Activated naive CD8-positive, alpha-beta T cell treated with anti-CD3 and anti-CD28 coated beads, Interleukin-2, amount 50 U/mL, for 16 hours (primary cell): ENCODE measurements at places on chromosomes 3 and 15.

DNA sequence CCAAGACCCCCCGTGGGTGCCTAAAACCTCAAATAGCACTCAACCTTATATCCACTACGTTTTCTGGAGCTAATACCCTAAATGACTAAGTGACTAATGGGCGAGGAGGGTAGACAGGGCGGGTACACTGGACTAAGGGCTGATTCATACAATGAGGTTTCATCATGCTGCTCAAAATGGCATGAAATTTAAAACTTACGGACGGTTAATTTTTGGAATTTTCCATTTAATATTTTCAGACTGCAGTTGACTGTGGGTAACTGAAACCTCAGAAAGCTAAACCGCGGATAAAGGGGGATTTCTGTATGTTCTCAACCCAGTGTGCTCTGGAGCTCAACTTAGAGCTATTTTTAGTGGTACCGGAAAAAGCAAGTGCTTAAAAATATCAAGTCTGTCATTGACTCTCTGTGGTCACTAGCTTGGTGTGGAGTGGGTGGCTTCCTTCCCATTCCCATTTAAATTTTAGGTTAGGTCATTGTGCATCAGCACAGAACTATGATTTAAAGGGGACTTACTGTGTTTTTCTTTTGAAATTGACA lies 72.9 kb downstream of the LRRC28 start:
- DNase-seq: no peak

DNA sequence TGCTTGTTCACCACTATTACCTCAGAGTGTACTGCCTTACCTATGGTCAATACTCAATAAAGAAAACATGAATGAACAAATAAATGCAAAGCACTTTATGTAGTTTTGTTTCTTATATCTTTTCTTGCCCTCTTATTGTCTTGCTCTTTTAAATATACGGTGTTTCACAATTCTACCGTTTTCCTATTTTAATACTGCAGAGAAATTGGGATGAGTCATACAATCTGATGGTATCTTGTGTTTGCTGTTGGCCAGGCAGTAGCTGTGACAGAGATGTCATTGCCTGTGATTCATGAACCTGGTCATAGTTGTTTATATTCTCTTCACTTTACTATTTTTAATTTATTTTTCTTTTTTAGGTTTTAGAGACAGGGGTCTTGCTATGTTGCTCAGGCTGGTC lies 48.3 kb downstream of the SERP1 start:
- no peak for DNase-seq

- DNase-seq: no peak
Measured at GRCh38 chr3:95356764-95357501, 1294.1 kb downstream of the NSUN3 start.

DNA sequence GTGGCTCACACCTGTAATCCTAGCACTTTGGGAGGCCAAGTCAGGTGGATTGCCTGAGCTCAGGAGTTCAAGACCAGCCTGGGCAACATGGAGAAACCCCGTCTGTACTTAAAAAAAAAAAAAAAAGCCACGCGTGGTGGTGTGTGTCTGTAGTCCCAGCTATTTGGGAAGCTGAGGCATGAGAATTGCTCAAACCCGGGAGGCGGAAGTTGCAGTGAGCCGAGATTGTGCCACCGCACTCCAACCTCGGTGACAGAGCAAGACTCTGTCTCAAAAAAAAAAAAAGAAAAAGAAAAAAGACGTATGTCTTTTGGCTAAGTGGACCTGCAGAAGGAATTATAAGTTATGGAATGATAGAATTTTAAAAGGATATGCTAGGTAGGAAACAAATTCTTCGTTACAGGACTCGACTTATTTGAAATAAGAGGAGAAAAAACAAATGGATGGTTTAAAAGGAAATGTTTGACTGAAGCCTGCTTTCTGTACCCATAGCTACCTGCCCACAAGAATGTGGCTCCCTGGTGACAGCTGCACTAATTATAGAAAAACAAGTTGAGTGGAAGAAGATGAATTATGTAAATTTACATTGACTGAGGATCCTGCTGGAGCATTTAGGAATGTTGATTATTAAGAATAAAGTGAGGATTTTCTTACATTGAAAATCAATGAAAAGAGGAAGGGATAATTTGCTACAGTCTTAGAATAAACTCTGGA lies 36.0 kb upstream of the SKIL start:
- no peak for DNase-seq

DNA sequence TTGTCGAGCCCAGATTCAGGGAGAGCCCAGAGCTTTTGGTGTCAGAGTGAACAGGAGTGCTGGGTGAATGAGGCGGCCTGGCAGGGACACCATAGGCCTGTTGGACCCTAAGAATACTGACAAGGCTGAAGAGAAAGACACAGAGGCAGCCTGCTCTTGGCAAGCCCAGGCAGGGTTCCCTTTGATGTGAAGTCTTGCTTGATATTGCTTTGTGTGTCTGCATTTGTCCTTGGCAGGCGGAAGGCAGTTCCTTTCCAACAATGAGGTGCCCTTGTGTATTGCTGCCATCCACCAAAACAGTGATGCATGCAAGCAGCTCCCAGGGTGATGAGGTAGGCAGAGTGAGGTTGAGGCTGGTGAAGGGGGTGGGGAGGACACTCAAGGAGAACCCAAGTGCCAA lies 152.7 kb upstream of the TSC22D2 start:
- DNase-seq: no peak

GRCh38 chr3:15997274-15997943 lies 177.1 kb upstream of the GALNT15 start:
- no peak for DNase-seq

GRCh38 chr15:56236197-56236596 lies 7.5 kb downstream of the RFX7 start:
- DNase-seq: no peak

- DNase-seq: no peak
Measured at GRCh38 chr3:12991861-12992281, 81.4 kb downstream of the IQSEC1 start.

GRCh38 chr3:111472556-111472955 lies 69.4 kb upstream of the CD96 start:
- DNase-seq: no peak

DNA sequence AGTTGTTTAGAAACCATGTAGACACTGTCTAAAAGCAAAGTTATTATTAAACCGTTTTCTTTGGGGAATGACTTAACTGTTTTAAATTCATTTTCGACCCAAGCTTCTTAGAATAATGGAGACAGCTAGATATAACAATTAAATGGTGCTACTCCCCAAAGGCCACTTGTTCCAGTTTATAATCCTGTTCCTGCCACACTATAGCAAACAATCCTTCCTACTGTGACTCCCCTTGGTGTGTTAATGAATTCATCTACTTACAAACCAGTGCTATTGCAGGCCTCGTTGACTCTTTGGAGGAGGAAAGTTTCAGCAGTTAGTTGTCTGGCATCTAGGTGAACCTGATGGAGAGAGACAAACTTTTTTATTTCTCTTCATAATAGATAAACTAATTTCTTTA lies 25.2 kb upstream of the CLSTN2 start:
- DNase-seq: no peak

- no peak for DNase-seq
Measured at GRCh38 chr3:12886106-12886679, 44.8 kb upstream of the RPL32 start.

DNA sequence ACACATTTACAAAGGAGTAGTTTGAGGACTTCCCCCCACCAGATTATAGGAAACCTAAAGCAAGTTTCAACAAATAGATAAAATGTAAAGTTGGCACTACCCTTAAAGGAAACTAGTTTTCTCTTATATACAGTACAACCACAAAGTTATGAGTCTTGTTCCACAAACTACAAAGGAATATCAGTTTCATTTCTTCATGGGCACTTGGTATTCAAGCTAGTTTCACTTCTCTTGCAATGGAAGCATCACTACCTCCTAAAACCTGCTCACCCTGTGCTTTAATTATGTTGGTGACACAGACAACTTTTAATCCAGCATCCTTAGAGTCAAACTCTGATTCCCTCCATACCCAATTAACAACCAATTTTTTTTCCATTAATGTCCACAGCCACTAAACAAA lies 707.0 kb downstream of the ROBO2 start:
- DNase-seq: no peak

- DNase-seq: no peak
Measured at GRCh38 chr3:25292595-25292994, 135.5 kb upstream of the RARB start.

DNA sequence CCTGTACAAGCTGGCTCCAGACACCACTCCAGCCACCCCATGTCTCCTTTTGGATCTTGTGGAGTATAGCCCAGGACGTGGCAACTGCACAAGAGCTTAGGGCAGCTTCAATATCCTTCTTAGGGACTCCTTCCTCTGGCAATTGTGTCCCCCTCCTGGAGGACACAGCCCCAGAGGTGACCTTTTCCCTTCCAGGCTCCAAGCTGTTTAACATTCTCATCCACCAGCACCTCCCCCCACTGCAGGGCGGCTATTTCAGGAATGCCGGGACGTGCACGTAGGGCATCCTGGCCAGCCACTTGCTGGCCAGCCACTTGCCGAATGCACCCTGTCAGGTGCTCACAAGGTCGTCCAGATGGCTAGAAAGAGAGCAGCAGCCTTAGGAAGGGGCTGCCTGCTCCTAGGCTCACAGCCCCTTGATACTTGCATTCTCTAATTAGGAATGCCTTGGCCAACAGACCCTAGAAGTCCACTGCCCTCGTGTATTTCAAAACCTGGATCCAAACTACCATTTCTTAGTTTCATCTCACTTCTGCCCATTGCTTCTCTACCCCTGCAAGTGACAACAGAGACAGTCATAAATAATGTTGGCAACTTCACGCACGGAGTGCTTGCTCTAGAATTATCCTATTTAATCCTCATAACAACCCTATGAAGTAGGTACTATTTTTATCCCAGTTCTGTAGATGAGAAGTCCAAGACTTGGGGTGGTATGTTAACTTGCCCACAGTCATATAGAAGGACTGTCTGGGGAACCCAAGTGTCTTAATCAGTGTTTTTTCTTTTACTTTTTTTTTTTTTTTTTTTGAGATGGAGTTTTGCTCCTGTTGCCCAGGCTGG lies 24.5 kb upstream of the IDH2 start:
- DNase-seq: no peak

- no peak for DNase-seq
Measured at GRCh38 chr3:12230406-12230805, 58.5 kb upstream of the PPARG start.

- no peak for DNase-seq
Measured at GRCh38 chr3:126052196-126053058, 31.5 kb downstream of the SLC41A3 start.

DNA sequence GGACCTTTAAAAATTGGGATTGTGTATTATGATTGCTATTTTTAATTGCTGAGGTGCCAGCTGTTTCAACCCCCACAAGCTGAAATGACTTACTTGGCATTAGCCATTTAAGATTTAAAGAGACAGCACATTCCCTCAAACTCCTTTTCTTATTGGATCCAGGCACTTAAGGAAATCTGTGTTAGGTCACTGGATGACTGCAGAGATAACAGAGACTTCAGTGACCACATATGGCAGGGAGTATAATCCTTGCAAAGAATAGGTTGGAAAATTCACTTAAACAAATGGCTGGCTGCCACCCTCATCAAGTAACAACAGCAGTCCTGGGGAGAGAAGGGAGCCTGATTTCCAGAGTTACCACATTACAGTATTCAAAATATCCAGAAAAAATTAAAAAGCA lies 66.6 kb downstream of the SLMAP start:
- no peak for DNase-seq

GRCh38 chr15:88622605-88622975 lies 1.4 kb downstream of the AEN start:
- no peak for DNase-seq

DNA sequence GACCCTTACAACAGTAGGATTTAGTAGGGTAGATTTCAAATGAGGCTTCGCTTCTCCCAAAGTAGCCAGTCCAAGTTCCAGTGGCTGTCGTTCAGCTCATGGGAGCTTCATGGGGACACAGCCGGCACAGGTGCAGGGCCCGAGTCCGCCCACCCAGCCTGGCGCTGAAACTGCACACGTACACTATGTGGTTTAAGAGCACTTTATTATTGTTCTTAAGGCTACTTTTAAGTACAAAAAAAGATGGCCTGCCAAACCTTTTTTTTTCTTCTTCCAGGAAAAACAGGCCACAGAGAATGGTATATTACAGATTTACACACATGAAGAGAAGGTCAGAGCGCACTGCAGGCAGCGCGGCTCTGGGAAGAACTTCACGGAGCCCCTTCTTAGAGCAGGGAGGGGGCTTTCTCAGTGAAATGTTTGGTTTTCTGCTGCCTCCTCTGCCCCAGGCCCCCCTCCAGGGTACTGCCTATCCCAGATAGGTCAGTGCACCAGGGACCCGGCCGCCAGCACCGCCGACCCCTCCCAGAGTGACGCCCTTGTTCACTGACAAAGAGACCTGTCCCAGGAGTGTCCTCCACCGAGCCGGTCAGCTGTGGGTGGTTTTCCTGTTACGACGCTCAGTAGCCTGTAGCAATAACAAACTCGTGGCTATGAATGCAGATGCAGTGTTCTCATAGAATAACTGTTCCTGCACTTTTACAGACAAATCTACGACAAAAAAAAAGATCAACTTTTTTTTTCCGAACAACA lies 87.7 kb downstream of the VGLL4 start:
- DNase-seq: no peak

DNA sequence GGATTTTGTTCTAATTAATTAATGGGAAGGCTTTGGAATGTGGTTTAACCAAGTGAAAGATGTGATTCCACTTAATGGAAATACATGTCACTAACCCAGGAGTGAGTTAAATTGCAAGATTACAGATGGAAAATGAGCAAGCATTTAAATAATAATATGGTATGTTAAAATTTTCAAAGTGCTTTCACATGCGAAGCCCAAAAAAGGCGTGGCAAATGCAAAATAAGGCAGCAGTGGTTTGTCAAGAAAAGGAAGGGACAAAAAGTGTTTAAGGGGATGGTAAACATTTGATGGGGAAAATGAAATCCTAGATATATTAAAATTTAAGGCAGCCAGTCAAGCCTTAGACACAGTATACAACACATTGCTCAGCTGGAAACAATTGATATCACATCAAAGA lies 2.9 kb downstream of the TICRR start:
- DNase-seq: no peak

GRCh38 chr3:43268636-43269035 lies 17.7 kb upstream of the SNRK start:
- no peak for DNase-seq
